Osteocyte (in vitro differentiated cells): ENCODE measurements at places on chromosomes 3 and 15.

DNA sequence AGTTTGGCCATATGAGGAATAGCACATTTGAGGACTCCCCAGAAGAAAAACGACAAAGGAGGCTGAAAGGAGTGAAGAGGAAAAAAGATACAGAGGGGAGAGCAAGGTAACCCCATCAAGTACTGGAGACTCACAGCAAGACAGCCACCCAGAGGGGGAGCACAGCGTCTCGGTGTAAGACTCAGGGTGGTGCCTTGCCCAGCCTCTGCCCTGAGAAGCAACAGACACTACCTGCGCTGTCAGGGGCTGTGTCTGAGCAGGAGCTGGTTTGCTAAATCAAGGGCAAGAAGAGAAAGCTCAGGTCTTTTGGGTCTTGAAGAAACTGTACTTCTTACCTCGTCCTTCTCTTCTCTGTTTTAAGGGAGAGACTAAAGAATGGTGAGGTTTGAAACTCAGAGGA, 27.9 kb downstream of the FBXO45 start:
- peak; percentile 42 for DNase-seq

DNA sequence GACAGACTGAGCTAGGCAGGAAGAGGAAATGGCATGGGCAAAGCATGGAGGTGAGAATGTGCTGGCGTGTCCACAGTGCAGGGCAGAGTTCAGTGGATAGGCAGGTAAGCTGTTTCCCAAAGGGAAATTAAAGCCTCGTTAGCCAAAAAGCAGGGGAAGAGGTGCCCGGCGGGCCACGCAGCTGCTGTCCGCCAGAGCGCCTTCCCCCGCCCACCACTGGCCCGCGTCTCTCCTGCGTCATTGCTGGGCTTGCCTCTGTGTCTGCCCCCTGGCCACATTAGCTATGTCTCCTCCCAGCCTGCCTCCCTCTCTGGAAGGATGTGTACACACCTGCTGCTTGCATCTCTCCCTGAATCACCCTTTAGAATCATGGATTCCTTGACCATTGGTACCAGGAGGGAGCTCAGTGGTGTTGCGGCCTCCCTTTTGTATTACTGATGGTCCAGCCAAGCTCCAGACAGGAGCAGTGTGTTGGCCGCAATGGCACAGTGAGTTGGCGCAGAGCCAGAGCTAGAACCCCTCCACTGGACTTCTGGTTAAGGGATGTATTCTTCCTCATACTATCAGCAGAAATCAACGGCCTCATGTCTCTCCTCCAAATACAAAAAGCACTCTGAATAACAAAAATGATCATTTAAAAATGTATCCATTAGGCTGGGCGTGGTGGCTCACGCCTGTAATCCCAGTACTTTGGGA, 26.6 kb downstream of the SLC28A1 start:
- no peak for DNase-seq

DNA sequence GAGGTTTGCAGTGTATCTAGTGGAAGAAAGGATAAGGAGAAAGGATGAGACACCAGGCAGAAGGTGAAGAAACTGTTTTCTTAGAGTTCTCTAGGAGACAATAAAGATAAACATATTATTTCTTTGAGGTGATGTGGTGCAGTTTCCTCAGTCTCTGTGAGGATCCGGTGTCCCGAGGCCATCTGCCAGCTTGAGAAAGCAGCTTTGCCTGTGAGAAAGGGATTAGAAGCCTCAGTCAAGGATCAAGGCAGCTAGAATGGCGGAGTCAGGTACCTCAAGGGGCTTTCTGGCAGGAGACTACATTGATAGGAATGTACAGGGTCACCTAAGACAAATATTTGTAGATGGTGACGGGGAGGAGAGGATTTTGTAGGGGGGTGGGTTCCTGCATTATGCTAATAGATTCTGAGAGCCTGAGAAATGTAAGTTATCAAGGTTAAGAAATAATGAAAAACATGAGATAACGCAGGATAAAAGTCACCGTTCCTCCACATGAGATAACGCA, 103.9 kb upstream of the MB21D2 start:
- no peak for DNase-seq

DNA sequence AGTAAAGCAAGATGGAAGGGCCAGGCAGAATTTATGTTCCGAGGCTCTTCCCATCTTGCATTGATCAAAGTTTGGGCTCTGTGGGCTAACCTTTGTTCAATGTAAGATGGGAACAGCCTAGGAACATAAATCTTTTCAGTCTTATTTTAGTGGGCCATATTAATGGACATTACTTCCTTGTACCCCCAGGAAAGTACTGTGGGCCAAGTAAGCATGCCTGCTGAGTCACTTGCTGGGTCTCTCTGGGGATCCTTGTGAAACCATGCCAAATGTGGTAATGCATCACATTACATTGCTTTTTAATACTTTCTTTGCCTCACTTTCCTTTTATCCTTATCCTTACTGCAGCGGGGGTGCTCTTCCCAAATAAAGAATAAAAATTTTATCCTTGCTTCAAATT, 349.5 kb upstream of the POU1F1 start:
- DNase-seq, result no peak

GRCh38 chr3:89740881-89741177, 633.4 kb downstream of the EPHA3 start:
- no peak for DNase-seq

- no peak for DNase-seq
Measured at GRCh38 chr3:167742338-167742737, 6.8 kb downstream of the SERPINI1 start.

DNA sequence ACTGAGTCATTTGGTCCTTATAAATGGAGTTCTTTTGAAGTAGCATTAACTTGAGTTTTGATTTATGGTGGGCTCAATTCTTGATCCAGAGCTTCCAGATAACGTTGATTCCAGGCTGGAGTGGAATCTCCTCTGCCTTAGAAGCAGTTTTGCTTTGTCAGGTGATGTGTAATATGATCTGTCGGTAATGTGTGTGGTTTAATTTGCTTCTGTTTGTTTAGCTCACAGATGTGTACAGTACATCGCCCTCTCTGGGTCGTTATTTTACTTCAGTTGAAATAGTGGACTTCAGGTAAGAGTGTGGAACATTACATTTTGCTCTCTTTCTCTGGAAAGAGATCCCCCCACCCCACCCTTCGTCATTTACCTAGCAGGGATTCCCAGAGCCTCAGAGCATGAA, 23.1 kb downstream of the C3orf52 start:
- DNase-seq, result no peak

- DNase-seq, result no peak
Measured at GRCh38 chr15:86237111-86237500, 157.4 kb downstream of the AGBL1 start.

- DNase-seq, result no peak
Measured at GRCh38 chr3:168213920-168214319, 118.2 kb upstream of the GOLIM4 start.

- no peak for DNase-seq
Measured at GRCh38 chr3:119570229-119570628, 9.1 kb upstream of the ADPRH start.

GRCh38 chr15:66402761-66403284, 16.1 kb downstream of the MAP2K1 start:
- no peak for DNase-seq

DNA sequence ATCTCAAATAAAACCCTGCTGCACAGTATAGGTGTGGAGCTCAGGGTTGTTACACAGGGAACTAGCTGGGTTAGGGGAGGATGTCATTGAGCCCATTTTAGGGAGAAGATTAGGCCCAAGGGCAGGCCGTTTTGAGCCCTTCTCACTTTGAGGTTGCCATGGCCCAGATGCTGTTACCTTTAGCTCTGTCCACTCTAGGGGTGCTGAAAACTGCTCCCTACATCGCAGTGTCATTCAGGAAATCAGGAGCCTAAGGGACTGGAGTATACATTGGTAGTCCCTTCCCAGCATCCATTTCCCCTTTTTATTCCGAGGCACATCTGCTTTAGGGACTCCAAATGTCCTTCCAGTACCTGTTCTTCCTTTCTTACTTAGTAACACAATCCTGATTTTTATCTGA, 79.0 kb upstream of the SELENOK start:
- DNase-seq, result no peak

DNA sequence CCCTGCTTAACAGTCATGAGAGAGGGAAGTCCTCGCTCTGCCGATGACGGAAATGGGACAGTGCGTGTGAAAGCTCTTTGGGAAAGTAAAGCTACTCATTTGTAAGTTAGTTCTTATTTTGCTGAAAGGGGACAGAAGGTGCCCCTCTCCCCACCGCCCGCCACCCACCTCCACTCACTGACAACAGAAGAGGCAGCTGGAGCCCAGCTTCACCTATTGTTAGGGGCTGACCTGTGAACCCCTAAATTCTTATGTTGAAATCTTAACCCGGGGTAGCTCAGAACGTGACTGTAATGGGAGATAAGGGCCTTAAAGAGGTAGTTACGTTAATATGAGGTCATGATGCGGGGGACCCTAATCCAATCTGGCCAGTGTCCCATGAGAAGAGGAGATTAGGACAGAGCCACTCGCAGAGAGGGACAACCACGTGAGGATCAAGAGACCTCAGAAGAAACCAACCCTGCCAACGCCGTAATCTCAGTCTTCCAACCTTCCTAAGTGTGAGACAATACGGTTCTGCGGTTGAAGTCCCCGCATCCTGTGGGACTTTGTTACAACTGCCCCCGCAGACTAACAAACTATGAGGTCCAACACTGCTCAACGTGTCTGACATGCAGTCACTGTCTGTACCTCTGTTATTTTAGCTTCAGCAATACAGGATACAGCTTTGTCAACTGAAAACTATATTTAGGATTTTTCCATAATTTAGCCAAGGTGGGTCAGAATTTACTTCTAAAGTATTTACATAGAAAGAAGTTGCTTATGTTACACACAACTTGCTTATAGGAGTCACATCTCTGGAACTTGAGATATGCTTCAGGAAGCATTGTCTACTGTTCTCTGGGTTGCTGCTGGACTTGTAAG, 51.7 kb downstream of the PCSK6 start:
- DNase-seq, result peak; percentile 42

- no peak for DNase-seq
Measured at GRCh38 chr3:108215871-108216270, 6.4 kb downstream of the IFT57 start.

DNA sequence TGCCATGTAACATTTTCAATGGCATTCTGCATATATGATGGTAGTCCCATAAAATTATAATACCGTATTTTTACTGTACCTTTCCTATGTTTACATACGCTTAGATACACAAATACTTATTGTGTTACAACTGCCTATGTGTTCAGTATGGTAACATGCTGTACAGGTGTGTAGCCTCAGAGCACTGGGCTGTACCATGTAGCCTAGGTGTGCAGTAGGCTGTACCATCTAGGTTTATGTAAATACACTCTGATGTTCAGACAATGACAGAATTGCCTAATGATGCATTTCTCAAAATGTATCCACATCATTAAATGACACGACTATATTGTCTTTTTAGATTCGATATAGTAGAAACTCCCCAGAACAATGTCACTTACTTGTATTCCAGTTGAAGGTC, 22.7 kb downstream of the CD80 start:
- DNase-seq, result no peak

GRCh38 chr3:95272781-95273180, 1209.9 kb downstream of the NSUN3 start:
- no peak for DNase-seq

DNA sequence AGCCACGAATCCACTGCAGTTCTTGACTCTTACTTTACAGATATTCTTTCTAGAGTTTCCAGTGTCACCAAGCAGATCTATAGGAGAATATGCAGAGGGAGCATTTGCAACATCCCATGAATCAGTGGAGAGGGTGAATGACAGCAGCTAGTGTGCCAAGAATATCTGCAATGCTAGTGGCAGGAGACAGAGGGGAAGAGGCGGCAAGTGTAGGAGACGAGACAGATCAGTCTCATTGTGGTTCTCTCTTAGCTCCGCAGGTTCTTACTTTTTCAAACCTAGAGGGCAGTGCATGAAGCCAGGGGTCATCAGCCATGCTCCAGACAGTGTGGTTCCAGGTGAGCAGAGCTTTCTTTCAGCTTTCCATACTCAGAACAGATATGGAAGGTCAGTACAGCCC, 744 bp downstream of the ZNF619 start:
- no peak for DNase-seq

DNA sequence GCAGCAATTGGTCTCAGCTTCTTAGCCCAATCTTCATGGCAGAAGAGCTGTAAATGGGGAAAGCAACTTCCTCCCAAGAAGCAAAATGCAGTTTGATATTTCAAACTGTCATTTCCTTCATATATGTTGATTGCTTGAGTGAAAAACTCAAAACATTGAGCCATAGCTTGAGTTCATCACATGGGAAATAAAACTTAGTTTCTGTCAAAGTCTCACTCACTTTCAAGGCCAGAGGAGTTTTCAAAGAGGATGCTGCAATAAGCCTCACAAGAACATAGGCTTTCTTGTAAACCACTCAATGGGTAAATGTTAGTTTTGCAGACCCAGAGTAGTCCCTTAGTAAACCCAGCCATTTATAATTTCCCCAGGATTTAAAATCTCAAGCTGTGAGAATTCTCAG, 29.1 kb upstream of the SUCLG2 start:
- DNase-seq, result no peak

DNA sequence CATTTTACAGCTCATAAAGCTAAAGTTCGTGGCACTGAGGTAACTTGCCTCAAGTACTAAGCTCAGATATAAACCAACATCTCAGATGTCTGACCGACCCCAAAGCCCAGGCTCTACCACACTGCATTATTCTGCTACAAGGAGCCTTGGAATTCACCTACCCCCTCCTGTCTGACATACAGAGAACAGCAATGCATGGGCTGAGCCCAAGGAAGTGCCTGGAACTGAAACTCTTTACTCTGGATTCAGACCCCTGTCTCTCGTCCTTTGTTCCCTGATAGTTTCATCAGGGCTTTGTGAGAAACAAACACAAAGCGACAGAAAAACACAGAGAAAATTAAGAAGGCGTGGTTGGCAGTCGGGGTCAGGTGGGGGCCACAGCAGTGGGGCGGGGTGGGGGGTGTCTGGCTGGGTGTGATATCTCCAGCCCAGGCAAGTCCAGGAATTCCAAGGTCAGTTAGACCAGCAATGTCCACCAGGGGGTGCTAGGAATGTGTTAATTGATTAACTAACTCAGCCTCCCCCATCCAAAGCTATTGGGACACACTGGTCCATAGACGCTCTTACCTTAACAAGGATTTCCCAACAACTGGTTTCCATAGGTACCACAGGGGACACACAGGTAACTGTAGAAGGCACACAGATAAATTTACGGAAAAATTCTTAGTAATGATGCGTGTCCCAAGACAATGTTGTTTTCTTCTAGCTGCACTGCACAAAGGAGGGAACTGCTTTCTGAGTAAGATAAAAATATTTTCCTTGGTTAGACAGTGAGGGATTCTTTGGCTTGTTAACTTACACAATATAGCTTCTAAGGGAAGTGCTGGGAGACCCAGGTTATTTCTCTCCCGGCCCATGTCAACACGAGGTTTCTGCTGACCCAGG, 18.8 kb upstream of the SSUH2 start:
- DNase-seq, result no peak
